ENCODE measurements at places on chromosomes 3 and 15. TPM values are rescaled to one million over a fixed set of nuclear protein-coding genes. Genes with fewer than 3 reads are reported as not detected.

Gene RTF1
- 78.7 TPM for polyA plus RNA-seq

GRCh38 chr3:20246662-20247061, 60.7 kb upstream of the SGO1 start:
- no peak for DNase-seq

DNA sequence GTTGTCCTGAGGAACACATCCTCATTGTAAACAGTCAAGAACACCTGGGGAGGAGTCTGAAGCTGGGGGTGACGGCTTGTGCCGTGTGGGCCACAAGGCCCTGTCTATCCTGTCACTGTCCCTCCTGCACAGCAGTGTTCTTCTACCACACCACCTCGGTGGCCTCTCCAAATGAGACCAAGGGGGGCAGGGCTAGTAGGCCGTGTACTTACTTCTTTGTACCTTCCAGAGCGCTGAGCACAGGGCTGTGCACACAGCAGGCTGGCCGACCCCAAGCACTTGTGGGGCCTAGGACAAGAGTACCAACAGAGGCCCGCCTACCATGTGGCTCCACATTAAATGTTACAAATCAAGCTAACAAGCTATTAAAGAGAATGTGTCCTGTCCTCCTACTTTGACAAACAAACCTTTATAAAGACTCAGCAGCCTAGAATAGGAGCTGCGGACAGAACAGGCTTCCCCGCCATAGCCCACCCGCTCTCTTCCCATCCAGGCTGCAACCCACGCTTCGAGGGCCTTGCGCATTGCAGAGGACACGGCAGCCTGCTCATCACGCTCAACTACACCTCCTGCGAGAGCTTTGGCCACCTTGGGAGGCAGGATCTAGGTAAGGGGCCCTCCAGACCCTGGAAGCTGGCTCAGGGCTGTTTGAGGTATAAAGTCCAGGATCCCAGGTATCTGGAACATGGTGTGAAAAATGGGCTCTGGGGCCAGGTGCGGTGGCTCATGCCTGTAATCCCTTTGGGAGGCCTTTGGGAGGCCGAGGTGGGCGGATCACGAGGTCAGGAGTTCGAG, 30.5 kb downstream of the MELTF start:
- no peak for DNase-seq

Gene GPR149
- polyA plus RNA-seq: not detected
